ENCODE measurements at places on chromosomes 12 and 14.
A peak's percentile ranks its signal among the peaks of the same experiment; 100 is the strongest.

DNA sequence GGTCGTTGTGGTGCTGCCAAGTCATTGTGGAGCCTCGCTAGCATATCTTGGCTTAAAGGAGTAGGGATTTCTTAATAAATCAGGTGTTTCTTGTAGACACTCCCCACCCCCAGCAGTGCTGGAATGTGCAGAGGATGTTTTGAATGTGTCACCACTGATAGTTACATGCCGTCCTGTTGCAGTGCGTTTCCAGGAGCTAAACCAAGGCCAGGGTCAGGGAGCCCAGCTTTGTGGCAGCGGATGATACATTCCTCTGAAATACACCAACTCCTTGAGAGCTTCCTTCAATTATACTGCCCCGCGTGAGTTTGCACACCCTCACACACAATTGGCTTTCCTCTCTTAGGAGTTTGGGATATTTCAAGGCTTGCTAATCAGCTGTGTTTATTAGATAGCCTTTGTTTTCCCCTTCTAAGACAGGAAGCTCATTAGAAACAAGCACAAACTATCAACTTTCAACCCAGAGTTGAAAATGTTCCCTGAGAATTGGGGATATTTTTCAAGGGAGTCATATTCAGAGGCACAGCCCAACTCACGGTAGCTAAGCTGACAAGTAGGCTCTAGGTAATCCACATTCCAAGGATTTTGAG lies 154.9 kb downstream of the C12orf75 start:
- no peak for DNase-seq

- DNase-seq = no peak
Observed at GRCh38 chr12:90407841-90408240, 547.1 kb downstream of the CCER1 start.

- no peak for DNase-seq
Observed at GRCh38 chr12:97601934-97602720, 139.5 kb downstream of the RMST start.

- no peak for DNase-seq
Observed at GRCh38 chr14:91888641-91889476, 21.5 kb upstream of the TC2N start.

- no peak for DNase-seq
Observed at GRCh38 chr14:53529519-53529918, 376.4 kb upstream of the DDHD1 start.

GRCh38 chr14:34782031-34782430 lies 67.6 kb upstream of the CFL2 start:
- DNase-seq = no peak

DNA sequence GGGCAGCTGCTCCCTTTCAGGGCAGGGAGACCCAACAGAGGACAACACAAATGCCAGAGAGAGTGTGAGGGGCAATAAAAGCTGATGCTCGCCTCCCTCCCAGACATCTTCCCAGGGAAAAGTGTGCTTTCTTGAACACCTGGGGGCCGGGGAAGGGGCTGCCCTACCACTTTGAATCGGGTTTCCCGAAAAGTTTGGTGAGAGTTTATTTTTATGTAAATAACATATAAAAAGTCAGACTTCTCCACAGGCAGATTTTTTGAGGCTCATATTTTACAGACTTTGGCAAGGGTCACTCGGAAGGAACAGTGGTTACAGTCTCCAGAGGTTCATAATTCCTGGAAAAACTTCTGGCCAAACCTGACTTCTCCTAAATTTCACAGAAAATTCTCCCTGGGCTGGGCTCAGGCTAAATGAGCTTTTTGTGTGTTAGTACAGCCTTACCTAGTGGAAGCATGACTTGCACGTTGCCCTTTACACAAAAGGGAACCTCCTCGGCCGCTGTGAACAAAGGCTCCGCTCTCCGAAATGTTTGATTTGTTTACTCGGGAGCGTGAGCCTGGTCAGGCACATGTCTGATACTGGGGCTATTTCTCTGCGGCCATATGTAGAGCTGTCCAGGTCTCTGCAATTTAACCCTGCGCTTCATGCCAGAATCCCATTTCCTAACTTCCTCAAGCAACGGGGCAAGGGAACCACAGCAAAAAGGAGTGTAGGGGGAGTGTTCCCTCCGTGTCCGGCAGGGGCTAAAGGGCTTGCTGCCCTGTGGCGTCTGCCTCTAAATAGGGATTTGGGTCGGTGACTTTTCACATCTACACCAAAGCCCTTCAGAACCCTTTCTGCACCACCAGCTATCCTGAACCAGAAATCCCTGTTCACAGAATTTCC lies 3.4 kb downstream of the RTL1 start:
- DNase-seq = no peak

GRCh38 chr14:87613881-87614280 lies 379.1 kb downstream of the GALC start:
- DNase-seq = no peak

GRCh38 chr12:124637581-124637981 lies 70.2 kb upstream of the NCOR2 start:
- DNase-seq = no peak

DNA sequence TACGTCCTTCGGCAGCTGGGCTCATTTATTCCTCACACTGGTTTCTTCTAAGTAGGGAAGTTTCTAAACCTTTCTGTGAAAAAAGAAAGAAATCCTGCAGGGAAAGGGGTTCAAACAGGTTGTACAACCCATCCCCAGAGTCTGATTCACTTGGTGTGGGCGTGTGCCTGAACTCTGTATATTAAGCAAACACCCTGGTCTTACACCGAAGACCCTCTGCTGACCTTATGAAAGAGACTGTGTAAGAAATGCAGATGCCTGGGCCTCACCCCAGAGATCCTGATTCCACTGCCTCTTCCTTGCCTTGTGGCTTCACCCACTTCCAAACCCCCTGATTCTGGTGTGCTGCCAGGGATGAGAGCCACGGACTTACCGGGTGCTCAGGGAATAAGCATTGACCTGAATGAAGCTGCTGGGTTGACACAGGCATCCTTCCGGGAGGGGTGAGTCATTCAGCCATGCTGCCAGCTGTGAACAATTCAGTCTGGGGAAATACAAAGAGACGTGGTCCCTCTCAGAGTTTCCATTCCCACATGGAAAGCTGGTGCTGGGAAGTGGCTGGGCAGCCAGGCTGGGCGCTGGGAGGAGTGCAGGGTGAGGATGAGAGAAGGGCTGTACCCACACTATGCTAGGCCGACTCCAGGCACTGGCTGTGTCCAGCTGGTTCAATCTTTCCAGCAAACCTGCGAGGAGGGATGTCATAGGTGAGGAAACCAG lies 26.5 kb upstream of the ACTN1 start:
- no peak for DNase-seq

DNA sequence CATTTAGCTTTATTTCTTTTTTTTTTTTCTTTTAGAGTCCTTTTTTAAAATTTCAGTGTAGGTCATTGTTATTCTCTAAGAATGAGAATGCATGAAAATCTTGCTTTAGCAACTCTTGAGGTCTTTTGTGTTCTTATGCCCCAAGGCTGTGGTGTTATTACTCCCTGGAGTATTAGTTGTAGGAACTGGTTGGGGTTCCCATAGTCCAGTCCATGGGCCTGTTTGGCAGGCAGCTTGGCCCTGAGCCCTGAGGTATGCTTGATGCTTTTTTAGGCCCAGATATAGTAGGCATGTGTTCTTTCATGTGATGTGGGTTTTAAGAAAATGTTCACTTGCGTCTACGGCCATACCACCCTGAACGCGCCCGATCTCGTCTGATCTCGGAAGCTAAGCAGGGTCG lies 1.6 kb downstream of the FAM234B start:
- no peak for DNase-seq

DNA sequence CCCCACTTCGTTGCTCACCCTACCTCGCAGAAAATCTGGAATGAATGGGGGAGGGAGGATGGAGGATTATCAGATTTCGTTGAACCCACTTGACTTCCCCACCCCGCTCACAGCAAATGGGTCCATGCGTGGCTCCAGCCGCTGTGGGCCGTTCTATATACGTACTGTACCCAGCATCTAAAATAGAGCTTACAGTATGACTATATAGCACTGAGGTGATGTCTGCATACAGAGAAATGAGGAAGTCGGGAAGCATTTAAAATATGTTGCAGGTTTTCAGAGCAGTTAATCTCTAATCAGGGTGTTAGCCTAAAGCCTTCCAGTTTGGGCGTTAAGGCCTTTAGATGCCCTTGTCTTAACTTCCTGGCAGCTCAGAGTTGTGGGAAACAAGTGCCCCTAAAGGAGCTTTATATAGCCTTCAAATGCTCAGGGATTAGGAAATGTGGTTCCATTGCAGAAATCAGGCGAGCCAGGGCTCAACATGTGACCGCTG lies 1.4 kb downstream of the BICDL1 start:
- no peak for DNase-seq

DNA sequence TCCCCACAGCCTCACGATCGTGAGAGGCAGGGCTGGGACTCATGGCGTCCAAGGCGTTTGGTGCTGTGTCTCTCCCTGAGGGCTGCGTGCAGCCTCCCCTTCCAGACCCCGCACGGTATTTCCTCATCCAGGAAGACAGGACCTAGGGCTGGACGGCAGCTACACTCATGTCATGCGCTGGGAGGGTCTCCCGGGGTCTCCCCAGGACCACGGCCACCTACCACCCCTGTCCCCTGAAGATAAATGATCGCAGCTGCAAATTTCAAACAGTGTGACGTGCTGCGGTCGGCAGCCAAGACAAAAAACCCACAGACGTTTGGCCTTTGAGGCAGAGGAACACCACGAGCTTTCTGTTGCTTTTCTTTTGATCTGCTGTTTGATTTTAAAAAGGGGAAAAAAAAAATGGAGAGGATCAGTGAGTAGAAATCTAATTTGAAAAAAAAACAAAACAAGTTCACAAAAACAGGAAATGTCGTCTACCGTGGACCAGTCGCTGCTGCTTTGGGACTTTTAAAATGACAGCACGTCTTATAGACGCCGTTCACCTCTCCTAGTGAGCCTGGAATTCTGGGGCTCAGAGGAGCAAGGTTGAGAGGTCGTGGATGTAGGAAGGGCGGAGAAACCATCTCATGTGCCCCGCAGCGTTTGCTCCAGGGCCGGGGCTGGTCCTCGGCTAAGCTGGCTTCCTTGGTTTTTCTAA lies 237.6 kb downstream of the SLC41A2 start:
- DNase-seq = no peak

GRCh38 chr12:124130691-124131591 lies 157.9 kb downstream of the ZNF664 start:
- no peak for DNase-seq

- no peak for DNase-seq
Observed at GRCh38 chr12:52178984-52179383, 12.8 kb downstream of the KRT80 start.

GRCh38 chr14:43803076-43803689 lies 703.9 kb downstream of the FSCB start:
- no peak for DNase-seq

- DNase-seq = no peak
Observed at GRCh38 chr14:94925416-94926173, 155.7 kb upstream of the GSC start.

DNA sequence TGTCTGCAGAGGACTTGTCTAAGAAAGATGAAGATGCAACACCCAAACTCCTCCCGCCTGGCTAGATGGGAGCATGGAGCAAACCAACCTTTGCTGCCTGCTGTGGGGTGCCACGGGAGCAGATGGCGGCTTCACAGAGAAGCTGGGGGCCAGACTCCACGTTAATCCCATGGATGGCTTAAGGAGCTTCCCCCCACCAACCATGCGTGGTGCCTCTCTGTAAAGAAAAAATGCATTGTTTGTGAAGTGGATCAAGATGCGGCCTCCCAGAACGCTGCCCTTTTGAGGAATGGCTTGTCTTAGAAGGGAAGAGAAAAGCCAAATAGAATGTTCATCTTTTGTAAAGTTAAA lies 15.6 kb downstream of the MVK start:
- DNase-seq = no peak

DNA sequence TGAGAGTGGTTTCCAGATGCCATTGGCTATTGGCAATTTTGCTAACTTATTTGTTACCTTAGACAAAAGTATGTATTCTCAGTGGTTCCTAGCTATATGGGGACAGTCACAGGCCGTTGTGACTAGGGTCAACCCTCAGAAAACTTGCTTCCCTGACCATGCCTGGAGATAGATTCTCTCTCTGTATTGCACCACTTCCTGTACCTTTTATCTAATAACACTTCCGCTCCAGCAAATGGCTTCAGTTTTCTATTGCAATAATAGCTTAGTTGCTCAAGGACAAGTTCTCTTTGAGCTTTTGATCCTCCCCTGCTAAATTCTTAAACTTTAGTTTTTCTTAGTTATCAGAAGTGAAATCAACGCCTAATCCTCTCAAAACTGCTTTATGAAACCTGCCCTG lies 338.0 kb downstream of the RMST start:
- DNase-seq = no peak

DNA sequence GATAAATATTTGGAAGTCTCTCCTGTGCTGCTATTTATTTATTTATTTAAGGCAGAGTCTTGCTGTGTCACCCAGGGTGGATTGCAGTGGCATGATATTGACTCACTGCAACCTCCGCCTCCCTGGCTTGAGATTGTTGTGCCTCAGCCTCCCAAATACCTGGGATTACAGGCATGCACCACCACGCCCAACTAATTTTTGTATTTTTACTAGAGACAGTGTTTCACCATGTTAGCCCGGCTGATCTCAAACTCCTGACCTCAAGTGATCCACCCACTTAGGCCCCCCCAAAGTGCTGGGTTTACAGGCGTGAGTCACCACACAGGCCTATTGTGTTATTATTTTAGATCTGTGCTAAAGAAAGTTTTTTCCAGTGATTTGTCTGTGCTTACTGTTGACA lies 225.2 kb downstream of the CCER1 start:
- no peak for DNase-seq

DNA sequence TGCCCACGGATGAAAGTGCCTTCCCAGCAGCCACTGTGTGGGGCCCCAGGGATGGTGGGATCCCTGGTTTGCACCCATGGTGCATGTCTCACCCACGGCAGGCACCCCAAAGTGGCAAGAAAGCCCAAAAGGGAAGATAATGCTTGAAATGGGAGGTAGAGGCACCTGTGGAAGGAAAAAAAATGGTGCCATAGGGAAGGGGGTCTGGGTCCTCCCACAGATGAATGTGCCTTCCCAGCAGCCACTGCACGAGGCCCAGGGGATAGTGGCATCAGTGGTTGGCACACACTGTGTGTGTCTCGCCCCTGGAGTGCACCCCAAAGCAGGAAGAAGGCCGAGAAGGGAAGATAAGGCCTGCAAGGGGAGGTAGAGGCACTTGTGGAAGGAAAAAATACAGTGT lies 264.2 kb downstream of the ALG10 start:
- DNase-seq = no peak

GRCh38 chr12:459430-460258 lies at the start of gene B4GALNT3:
Gene B4GALNT3 (plus strand): TSS chr12:459939. CDS start chr12:460377, 438 bp downstream.
- DNase-seq = peak; percentile 74

DNA sequence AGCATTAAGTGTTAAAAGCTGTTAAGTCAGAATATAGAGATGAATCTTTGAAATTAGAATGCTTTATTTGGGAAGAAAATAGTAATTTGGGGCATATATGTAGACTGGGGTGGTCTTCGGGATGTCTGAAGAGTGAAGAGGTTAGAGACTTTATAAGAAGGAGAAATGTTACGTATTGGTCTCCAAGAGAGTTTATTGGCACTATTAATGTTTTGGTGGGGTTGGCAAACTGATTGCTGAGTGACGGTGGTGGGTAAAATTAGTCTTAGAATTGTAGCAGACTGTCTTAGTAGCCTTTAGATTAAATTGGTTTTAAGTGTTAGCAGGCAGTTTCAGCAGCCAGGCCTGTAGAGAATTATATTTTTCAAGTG lies 4.9 kb upstream of the ATP23 start:
- no peak for DNase-seq
